ENCODE measurements at places on chromosomes 1 and 21.
A peak's percentile ranks its signal among the peaks of the same experiment; 100 is the strongest.

DNA sequence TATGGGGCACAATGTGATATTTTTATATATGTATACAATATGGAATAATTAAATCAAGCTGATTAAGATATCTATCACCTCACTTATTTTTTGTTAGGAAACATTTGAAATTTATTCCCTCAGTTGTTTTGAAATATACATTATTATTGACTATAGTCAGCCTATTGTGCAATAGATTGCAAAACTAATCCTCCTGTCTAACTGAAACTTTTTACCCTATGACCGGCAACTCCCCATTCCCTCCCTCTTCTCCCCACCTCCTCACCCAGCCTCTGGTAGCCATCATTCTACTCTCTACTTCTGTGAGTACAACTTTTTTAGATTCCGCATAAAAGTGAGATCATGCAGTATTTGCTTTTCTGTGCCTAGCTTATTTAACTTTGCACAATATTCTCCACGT is 117.7 kb upstream of the SGIP1 start:
- no peak for DNase-seq

DNA sequence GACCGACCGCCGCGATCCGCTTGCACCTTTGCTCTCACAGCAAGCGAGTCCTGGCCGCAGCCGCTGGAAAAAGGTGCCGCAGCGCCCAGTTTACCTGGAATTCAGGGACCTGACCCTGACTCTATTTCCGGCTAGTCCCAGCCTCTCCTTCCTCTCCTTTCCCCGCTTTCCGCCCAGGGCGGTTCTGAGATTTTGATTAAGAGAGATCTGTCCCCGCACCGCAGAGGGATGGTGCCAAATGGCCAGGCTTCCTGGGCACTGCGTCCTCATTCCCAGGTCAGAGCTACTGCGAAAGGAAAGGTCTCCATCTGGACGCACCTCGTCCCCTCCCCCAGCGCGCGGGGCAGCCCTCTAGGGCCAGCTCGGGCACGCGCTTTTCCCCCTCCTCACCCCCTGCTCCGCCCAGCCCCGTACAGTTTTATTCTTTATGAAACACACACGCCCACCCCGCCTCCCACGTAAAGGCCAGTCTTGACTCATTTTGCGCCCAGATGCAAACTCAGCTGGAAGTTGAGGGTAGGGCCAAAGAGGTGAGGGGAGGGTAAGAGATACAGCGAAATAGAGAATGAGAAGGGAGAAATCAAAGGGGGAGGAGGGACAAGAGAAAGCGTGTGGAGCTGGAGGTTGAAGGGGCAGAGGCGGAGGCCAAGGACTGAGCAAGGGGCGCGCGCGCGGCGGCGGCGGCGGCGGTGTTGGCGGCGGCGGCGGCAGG is 411.8 kb upstream of the ESRRG start:
- DNase-seq = no peak

DNA sequence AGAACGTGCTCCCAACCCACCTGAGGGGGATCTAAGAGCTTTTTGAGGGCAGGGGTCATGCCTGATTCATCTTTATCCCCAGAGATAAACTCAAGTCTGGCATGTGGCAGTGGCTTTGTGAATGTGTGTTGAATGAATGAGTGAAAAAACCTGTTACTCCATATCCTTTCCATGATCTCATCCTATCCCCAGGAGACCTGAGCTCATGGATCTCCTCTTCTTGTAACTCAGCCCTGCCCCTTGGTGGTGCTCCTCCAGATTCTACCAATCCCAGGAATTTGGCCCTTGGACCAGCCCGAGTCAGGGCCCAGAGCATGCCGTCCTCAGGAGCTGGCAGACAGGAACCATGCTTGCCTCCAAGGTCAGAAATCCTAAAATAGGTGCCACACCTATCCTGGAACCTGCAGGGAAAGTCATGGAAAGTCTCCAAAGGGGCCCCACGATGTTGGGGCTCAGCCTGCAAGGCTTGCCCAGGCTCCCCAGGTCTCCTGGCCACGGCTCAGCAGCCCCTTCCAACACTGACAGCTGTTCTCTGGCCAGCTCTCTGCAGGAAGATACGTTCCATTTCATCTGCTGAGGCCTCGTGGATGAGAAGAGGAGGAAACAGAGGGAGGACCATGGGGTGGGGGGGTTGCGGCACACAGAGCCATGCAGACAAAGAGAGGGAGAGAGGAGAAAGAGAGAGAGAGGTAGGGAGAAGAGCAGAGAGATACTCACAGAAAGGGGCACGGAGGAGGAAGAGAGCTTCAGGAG is 214.6 kb downstream of the TRABD2B start:
- DNase-seq = no peak

- DNase-seq = no peak
These were observed 852 bp downstream of the FAAH start for GRCh38 chr1:46394872-46395465.

- DNase-seq = no peak
These were observed 48.5 kb downstream of the OPRD1 start for GRCh38 chr1:28860332-28861073.

- peak; percentile 58 for DNase-seq
These were observed 390 bp downstream of the ZFP69B start for GRCh38 chr1:40450495-40451237.

- no peak for DNase-seq
These were observed 56.1 kb upstream of the F3 start for GRCh38 chr1:94597701-94598100.

DNA sequence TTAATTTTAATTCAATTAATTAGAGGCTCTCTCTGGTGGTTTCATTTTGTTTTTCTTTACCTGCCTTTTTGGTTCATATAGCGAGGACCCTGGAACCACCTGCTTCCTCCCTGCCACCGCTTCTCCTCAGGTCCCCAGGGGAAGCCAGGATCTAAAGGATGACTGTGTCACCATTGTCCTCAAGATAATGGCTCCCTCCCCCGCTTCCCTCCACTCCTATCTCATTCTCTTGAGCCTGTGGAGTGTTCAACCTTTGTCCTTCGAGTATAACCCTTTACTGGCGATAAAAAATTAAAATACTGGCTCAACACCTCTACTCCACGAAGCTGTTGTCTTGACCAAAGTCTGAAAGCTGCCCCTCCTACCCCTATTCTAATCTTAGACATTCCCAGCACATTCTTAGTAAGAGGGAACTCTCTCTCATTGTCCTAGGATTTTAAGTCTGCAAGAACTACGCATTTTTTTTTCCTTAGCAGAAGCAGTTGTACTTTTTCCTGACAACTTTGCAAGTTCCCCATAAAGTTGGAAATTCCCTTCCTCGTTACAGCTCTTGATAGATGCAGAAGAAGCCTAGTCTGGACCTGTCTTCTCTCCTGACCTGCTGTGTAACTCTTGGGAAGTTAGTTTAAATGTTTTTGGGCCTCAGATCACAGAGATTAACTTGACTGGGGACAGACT is 12.6 kb upstream of the MAPKAPK2 start:
- DNase-seq = no peak

DNA sequence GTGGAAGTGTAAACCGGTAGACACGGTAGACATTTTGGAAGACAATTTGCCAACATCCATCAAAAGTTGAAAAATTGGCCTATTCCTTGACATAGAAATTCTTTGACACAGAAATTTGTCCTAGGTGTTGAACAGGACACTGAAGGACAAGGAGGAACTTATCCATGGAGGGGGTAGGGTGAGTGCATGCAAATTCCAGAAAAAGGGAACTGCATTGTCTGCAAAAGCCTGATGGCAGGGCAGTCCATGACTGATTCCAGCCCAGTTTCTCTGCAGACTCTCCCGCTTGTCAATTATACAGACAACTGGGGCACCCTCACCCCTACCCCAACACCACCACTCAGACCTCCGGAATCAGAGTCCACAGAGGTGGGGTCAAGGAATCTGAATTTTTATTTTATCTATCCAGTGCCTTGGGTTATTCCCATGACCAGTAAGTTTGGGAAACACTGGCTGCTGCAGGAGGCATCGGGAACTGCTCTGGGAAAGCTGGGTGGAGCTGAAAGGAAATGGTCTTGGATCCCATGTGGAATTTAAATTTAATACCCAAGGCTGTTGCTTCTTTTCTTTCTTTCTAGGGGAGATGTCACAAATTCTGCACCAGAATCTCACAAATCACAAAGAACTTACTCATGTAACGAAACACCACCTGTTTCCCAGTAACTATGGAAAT is 103.3 kb upstream of the SLC45A1 start:
- no peak for DNase-seq

- peak; percentile 41 for DNase-seq
These were observed 30.9 kb downstream of the SNAP47 start for GRCh38 chr1:227766015-227766634.

- DNase-seq = no peak
These were observed 378.0 kb upstream of the VAMP3 start for GRCh38 chr1:7393136-7393535.

- DNase-seq = no peak
These were observed 34.7 kb downstream of the LYST start for GRCh38 chr1:235832011-235832410.

- no peak for DNase-seq
These were observed 34.6 kb downstream of the FAM163A start for GRCh38 chr1:179777731-179778130.

GRCh38 chr1:154502744-154503115 is 518 bp upstream of the SHE start:
- no peak for DNase-seq

- no peak for DNase-seq
These were observed 15.2 kb downstream of the EXTL2 start for GRCh38 chr1:100879422-100879821.

DNA sequence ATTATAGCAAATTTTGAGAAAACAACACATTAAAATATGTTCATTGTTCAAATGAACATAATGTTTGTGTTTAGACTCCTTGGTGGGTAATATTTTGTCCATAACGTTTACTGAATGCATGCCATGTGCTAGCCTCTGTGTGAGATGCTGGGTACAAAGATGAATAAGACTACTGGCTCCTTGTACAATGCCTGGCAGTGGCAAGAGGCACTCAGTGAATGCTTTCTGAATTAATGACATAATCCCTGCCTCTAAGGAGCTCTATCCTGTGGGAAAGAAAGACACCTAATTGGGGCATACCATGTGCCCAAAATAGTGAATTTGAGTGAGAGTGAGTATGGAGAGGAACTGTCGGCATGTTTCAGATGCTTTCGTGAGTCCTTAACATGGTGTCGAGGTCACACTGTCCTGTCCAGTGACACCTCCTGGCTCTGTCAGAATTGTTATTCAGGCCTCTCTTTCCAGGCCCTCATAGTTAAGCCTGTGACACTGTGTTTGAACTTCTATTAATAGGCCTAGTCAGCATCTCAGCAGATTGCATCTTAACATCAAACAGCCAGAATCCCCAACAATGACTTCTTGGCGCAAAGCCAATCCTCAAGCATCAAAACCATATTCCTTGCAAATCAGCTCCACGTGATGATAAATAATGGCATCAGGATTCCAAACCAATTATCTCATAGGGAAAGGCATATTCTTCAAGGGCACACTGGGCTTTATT is 32.8 kb upstream of the S1PR1 start:
- no peak for DNase-seq

GRCh38 chr1:196098000-196098399 is 510.2 kb downstream of the KCNT2 start:
- no peak for DNase-seq

DNA sequence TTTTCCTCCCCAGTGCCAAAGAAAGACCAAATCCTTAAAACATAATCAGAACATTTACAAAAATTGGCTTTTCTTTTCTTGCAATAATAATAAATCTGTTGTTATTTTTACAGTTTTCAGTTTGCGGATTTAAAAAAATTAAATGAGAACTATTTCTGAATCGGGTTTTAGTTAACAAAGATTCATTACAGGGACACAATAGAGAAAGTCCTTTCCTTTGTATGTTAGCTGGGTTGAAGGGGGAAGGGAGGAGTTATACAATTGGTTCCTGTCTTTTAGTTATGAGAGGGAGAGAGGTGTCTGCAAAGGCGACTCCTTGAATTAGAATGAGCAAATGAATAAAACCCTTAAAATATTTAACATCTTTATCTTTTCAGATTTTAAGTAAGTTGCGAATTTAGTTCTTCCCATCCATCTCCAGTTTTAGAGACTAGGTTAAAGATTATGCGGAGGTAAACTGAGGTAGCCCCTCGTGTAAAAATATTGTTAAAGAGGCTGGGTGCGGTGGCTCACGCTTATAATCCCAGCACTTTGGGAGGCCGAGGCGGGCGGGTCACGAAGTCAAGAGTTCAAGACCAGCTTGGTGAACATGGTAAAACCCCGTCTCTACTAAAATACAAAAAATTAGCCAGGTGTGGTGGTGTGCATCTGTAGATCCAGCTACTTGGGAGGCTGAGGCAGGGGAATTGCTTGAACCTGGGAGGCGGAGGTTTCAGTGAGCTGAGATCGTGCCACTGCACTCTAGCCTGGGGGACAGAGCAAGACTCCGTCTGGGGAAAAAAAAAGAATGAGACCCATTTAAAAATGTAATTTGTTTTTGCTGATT is 3.9 kb downstream of the SPEN start:
- no peak for DNase-seq

DNA sequence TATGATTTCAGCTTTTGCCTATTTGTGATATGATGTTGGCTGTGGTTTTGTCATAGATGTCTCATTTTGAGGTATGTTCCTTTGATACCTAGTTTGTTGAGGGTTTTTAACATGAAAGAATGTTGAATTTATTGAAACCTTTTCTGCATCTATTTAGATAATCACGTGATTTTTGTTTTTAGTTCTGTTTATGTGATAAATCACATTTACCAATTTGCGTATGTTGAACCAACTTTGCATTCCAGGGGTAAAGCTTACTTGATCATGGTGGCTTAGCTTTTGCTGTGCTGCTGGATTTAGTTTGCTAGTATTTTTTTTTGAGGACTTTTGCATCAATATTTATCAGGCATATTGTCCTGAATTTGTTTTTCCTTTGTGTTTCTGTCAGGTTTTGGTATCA is 26.5 kb upstream of the IFI16 start:
- no peak for DNase-seq

GRCh38 chr1:80003250-80003649 is 996.7 kb upstream of the ADGRL4 start:
- no peak for DNase-seq

GRCh38 chr1:17308593-17308992 is 596 bp downstream of the PADI4 start:
- no peak for DNase-seq

GRCh38 chr1:32623775-32624174 is 26.6 kb downstream of the ZBTB8OS start:
- DNase-seq = no peak

DNA sequence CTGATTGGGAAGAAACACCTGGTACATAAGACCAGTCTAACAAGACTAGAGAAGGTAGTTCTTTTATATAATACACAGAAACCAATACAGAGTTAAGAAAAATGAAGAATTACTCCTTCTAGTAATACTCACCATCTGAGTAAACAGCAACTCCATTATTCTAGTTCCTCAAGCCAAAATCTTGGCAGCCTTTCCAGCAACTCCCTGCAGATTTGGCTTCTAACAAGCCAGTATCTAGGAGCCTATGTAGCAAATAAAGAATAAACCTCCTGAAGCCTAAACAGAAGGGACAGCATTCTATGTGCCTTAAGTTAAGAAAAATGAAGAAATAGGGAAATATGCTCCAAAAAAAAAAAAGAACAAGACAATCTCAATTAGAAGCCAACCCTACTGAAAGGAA is 24.5 kb downstream of the ERO1B start:
- DNase-seq = no peak

- no peak for DNase-seq
These were observed 25.1 kb upstream of the CSF1 start for GRCh38 chr1:109885589-109885988.

Data from stimulated activated CD8-positive, alpha-beta memory T cell treated with anti-CD3 and anti-CD28 coated beads, Interleukin-7, amount 100 ng/mL, for 24 hours (primary cell).